ENCODE measurements at places on chromosomes 12 and 14. TPM values are rescaled to one million over a fixed set of nuclear protein-coding genes. Genes with fewer than 3 reads are reported as not detected.

The IL31 gene
- total RNA-seq, result not detected

The VASH1 gene
- 13.0 TPM for total RNA-seq

The GPD1 gene
- 59.6 TPM for total RNA-seq

The ESR2 gene
- total RNA-seq, result 1.8 TPM

The PSMD9 gene
- 91.4 TPM for total RNA-seq

The KRT7 gene
- not detected for total RNA-seq

The CHST11 gene
- total RNA-seq, result 22.8 TPM

Measured in sigmoid colon (tissue), 7 donors.